Fibroblast of lung (primary cell): ENCODE measurements at places on chromosomes 7 and 10.

GRCh38 chr7:613442-614140 lies 93.9 kb upstream of the PDGFA start:
- no peak for DNase-seq

GRCh38 chr10:77138541-77138940 lies 499.1 kb downstream of the KCNMA1 start:
- no peak for DNase-seq

GRCh38 chr10:55631071-55631654 lies 729.9 kb downstream of the ZWINT start:
- peak; percentile 40 for DNase-seq

- DNase-seq: peak; percentile 77
Measured at GRCh38 chr10:3761904-3762303, 23.1 kb downstream of the KLF6 start.

DNA sequence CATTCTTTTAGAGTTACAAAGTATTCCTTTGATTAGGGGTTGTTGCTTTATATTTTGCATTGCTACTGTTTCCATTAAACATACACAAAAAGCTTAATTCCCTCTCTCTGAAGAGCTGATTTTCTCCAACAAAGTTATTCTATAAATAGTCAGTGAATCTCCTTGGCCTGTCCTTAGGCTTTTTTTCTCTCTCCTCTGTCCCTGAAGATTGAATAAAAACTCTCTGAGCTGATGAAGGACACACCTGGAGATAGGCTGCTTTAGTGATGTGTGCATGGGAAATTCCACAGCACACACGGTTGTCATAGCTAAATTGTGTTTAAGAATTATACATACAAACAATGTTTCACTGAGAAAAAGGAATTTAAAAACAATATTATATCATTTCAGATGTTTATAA lies 90.5 kb upstream of the TMEM106B start:
- DNase-seq: no peak

DNA sequence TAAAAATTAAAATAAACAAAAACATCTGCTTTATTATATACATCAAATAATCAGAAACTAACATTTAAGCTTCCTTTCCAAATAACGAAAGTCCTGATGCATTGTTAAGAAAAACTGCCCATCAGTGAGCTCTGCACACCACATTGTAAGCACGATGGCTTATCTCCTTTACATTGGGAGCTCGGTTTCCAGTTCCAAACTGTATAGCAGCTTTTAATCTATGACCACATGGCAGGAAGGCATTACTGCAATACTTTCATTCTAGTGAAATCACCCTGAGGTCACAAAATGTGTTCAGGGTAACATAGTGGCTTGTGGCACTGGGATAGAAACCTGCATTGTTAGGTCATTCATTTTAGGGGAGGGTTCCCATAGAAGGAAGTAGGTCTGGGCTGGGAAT lies 146.3 kb downstream of the ZNF22 start:
- DNase-seq: no peak

DNA sequence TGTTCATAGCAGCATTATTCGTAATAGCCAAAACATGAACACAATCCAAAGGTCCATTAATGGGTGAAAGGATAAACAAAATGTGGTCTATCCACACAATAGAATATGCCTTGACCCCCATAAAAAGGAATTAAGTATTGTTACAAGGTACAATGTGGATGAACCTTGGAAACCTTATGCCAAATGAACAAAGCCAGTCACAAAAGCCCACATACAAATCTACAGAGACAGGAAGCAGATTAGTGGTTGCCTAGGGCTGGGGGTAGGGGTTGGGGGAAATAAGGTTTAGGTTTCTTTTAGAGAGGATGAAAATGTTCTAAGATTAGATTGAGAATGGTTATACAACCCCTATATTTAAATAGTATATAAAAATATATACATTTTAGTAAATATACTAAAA lies 34.8 kb downstream of the PIP4K2A start:
- DNase-seq: no peak

GRCh38 chr10:86944031-86944419 lies 13.4 kb downstream of the MMRN2 start:
- no peak for DNase-seq

- no peak for DNase-seq
Measured at GRCh38 chr10:28551086-28551485, 18.2 kb downstream of the WAC start.

- DNase-seq: no peak
Measured at GRCh38 chr10:95035332-95036295, 33.7 kb downstream of the CYP2C8 start.

GRCh38 chr7:28078036-28078901 lies 102.3 kb downstream of the JAZF1 start:
- peak; percentile 66 for DNase-seq

- no peak for DNase-seq
Measured at GRCh38 chr7:125908711-125909110, 979.1 kb upstream of the POT1 start.

DNA sequence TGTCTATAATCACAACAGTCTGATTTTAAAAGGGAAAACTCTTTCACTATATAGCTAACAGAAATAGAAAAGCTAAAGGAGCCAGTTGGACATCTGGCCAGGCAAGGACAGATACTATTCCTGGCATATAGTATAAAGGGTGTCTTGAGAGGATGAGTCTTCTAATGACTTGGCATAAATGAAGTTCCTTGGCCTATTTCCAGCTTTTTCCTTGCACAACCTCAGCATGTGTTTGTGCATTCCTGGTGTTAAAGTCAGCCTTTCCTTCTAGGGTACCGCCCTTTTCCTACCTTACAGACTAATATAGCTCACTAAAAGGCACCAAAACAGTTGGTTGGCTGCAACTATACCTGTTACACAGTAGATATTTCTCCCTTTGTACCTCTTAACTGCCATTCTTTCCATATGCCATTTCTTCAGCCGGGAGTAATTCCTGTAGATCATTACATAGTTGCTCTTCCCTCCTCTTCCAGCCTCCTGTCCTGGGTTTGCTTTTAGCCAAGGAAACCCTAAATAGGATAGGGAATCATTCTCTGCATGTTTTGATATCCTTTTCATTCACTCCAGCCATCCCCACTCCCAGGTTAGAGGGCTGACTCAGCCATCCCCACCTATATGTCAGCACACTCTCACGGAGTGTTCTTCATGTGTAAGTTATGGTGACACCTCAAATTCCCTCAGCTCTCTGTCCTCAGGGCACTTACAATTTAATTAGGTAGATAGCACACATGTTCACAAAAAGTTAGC lies 102.1 kb upstream of the MDFIC start:
- DNase-seq: peak; percentile 98

GRCh38 chr10:120573355-120573754 lies 116.3 kb downstream of the PLPP4 start:
- DNase-seq: no peak

DNA sequence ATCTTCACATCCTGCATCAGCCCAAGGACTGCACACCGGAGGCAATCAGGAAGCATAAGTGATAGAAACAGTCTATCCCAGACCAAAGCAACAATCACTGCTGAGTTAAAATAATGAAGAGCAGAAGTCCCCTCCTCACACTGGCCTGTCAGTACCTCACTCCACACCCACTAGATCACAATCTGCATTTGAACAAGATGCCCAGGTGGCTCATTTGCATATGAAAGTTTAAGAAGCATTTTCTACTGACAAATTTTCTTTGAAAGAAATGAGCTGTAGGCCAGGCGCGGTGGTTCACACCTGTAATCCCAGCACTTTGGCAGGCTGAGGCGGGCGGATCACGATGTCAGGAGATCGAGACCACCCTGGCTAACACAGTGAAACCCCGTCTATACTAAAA lies 77.4 kb downstream of the CUL2 start:
- DNase-seq: no peak

DNA sequence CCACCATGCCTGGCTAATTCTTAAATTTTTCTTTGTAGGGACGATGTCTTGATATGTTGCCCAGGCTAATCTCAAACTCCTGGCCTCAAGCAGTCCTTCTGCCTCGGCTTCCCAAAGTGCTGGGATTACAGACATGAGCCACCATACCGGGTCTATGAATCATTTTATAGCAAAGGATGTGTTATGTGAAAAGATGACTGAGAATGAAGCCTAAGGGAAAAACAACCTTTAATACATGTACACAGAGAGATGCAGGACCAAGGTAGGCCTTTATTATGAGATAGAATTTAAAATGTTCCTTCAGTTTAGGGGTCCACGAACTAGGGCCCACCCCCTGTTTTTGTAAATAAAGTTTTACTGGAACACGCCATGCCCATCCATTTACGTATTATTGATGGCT lies 41.0 kb downstream of the UBE2H start:
- no peak for DNase-seq

DNA sequence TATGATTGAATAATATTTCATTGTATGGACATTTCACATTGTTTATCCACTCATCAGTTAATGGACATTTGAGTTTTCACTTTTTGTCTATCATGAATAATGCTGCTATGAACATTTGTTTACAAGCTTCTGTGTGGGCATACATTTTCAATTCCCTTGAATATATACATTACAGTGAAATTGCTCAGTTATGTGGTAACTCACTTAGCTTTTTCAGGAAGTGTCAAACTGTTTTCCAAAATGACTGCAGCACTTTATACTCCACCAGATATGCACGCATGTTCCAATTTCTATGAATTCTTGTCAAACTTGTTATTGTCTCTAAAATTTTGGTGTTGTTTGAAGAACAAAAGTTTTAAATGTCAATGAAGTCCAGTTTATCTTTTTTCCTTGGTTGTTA lies 401.2 kb downstream of the THSD7A start:
- DNase-seq: no peak

DNA sequence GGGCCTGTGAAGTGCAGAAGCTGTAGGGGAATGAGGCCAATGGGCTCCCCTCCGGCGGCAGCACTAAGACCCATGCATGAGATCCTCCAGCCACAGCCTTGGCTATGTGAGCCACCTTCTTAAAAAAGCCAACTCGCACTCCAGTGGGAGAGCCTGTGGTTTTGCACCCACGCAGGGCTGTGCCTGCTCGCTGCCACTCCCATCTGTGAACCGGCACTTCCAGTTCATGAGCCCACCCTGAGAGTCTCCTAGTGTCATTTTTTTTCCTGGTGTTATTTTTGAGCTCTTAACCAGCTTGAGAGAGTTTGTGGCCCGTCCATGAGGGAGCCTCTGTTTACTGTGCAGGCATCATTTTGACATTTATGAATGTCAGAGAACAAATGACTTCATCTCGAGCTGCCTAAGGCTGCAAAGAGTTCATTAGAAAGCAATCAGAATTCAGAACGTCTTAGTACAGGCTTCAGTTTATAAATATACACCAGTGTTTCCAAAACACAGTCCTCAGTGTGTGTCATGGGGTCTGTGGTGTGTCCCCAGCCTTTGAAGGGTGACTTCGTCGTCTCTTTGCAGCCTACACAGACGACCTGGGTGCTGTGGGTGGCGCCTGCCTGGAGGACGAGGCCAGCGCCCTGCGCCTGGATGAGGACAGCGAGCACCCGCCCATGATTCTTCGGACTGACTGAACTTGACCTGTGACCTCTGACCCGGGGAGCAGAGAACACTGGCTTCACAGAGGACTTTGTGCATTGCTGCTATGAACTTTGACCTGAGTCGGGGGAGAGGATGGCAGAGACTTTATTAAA lies 40.4 kb downstream of the WIPI2 start:
- no peak for DNase-seq

- DNase-seq: no peak
Measured at GRCh38 chr7:36496576-36496975, 106.9 kb downstream of the ANLN start.
